ENCODE measurements at places on chromosomes 11 and 22.

- DNase-seq = no peak
Measured at GRCh38 chr11:111370902-111371578, 8.0 kb downstream of the POU2AF1 start.

DNA sequence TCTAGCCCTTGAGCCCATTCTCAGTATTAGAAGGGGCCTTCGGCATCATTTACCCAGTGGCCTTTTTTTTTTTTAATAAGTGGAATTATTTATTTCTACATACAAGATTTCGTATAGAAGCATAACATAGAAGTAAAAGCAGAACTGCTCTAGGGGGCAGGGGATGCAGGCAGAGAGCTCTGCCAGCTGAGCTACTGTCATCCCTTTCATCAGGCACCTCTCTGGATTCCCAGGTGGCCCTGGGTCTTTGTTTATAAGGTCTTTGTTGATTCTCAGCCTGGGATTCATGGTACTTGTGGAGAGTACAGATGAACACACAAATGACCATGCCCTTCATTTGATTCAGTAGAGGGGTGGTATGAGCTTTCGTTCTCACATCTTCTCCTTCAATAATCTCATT, 66.4 kb downstream of the GAB2 start:
- DNase-seq = no peak

- DNase-seq = no peak
Measured at GRCh38 chr11:62026739-62027370, 59.4 kb upstream of the FTH1 start.

GRCh38 chr22:19175602-19176174, 2.8 kb downstream of the SLC25A1 start:
- DNase-seq = no peak

- no peak for DNase-seq
Measured at GRCh38 chr22:43396321-43396933, 15.4 kb upstream of the MPPED1 start.

DNA sequence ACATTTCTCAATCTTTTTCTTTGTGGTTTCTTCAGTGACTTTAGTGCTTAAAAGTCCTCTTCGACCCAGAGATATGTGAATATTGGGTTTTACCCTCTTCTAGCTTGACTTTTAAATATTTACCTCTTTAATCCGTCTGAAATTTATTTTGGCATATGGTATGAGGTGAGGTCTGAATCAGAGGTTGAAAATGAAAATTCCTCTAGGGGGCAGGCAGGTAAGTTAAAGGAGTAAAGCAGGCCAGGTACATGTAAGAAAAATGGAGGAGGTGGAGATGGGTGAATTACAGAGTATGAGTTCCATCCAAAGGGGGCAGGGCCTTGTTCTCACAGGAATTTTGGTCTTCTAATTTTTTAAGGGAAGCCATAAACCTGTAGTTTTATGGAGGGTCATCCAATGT, 263.8 kb upstream of the NARS2 start:
- no peak for DNase-seq

- no peak for DNase-seq
Measured at GRCh38 chr11:95337972-95338429, 107.0 kb upstream of the SESN3 start.

- DNase-seq = no peak
Measured at GRCh38 chr22:50621948-50622722, 5.8 kb downstream of the ARSA start.
